ENCODE measurements at places on chromosomes 1 and 21.
A peak's percentile ranks its signal among the peaks of the same experiment; 100 is the strongest.

DNA sequence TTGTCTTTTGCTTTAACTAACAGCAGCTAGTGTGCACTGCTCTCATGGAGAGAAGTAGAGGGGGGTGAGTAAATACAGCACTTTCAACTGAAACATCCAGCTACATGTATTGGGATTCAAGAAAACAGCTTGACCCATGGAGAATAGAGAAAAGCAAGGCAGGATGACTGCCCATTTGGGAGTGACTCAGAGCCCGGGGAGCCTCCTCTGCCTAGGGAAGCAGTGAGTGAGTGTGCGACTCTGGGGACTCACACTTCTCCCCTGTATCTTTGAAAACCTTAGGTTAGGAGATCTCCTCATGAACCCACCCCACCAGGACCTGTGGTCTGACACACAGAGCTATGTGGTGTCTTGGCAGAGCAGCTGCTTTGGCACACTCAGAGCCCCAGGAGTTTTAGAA is 82.0 kb upstream of the PTGFR start:
- DNase-seq: peak; percentile 58

DNA sequence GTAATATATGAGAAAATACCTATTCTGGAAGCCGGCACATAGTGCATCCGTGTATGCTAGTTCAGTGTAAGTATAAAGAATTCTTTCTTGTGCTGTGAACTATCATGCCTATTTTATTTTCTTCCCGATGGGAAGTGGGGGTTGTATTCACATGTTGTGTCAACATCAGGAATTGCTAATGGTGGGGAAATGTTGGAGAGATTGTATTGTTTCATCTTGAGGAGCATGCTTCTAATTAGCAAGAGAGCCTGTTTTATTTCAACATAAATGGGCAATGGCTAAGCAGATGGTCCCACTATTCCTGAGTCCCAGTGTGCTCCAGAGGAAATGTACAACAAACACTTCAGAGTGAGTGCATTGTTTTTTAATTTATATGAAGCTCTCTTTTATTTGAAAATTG is 485.2 kb downstream of the PLPP3 start:
- peak; percentile 52 for DNase-seq

DNA sequence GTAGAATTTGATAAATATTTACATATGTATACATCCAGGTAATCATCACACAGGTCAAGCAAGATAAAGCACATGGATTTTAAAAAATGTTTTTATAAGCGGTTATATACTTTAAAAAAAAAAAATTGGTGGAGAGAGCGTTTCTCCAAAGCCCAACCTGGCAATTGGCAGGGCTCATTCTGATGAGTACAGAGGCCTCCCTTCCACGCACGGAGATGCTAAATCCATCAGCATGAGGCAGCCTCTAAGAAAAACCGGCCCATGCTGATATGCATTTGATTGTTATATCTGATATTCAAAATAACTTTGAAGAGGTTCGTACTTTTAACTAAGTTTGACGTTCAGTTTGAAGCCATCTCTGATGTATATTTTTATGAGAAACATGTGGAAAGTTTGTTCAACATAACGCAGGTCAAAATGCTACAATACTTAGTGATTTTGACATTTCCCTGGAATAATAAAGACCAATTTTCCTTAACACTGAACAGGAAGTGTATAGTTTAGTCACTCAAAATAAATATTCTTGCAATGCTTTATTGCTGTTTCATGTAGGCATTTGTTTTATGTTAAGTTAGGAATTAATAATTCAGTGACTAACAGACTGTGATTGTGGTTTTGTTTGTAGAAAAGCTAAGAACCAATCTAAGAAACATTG is 151.7 kb downstream of the NR5A2 start:
- no peak for DNase-seq

DNA sequence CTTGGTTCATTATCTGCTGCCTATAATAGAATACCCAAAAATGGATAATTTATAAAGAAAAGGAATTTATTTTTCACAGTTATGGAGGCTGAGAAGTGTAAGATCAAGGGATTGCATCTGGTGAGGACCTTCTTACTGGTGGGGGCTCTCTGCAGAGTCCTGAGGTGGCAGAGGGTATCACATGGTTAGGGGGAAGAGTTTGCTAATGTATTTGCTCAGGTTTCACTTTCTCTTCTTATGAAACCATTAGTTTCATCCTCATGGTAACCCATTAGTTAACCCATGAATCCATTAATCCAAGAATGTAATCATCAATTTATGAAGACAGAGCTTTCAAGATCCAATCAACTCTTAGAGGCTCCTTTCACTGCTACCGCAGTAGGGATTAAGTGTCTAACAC is 120.6 kb downstream of the DNM3 start:
- DNase-seq: no peak

DNA sequence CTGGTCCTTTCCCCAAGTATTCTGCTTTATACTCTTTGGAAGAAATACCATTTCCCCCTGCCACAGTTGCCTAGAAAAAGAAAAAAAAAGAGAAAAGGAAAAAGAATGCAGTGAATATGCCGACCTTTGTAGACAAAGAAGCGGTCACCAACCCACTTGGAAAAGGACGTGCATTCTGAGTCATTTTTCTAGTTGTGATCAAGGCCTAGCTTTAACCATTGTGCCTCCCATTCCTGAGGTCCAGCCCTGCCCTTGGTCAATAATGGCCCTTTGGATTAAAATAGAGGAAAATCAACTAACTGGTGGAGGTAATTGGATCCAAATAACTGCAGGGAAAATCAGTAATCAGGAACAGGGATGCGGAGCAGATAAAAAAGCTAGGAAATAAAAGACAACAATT is 24.8 kb downstream of the S1PR1 start:
- DNase-seq: no peak

GRCh38 chr1:22665752-22666151 is 12.7 kb downstream of the C1QB start:
- DNase-seq: peak; percentile 3

- DNase-seq: no peak
These were observed 33.3 kb upstream of the DUSP10 start for GRCh38 chr1:221775206-221775605.

DNA sequence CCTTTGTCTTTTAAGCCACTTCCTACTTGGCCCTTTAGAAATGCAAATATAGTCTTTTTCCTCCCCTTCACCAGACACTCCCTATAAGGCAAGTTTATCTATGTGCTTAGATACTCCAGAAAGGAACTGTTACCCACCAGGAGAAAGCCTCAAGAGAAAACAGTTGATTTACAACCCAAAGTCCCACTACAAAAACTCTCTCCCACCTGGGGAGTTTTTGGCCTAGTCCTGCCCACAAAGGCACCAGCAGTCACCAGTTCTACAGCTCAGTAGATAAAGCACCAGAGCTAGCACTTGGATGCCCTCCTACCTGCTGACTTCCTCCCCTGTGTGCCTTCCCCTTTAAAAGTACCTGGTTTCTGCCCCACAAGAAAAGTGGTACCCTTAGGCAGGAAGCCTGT is 27.7 kb upstream of the HAO2 start:
- no peak for DNase-seq

DNA sequence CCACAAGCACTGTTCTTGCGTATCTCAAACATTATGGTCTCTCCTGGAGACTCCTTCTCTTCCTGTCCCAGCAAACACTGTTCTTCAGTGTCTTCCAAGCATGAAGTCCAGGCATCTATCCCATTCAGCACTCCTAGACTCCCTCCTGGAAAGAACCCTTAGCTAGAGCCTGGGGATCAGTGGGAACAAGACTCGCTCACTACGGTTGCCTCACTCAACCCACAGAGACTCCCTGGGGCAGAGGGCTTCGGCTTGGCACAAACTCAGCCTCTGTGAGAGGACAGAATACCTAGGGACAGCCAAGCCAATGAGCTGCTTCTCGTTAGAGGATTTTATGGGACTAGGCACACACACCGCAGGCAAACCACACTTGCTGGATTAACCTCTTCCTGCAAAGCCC is 86.5 kb upstream of the IPO9 start:
- DNase-seq: no peak

- no peak for DNase-seq
These were observed 827 bp upstream of the URB1 start for GRCh38 chr21:32393677-32394001.

Data from GM04504 (cell line).